ENCODE measurements at places on chromosomes 1 and 21.

DNA sequence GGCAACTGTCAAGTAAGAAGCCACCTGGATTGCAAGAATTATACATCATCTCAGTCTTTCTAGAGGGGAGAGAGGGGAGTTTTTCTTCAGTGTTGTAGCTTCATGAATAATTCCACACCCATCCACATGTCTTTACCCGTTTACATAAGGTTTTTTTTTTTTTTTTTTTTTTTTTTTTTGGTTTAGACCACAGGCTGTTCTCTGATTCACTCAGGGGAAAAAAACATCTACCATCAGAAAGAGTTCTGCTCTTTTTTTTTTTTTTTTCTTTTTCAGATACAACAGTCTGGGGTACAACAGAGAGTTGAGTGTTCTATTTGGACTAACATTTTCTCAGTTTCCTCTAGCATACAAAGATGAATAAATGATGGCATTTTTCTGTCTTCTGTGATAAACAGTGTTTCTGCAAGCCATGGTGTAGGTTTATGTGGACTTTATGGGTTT lies 4.9 kb upstream of the KIF14 start:
- DNase-seq, result no peak

GRCh38 chr1:204673909-204674649 lies 11.5 kb downstream of the LRRN2 start:
- no peak for DNase-seq

- DNase-seq, result no peak
These were observed 3.6 kb downstream of the GPR52 start for GRCh38 chr1:174451408-174451807.

GRCh38 chr1:162704673-162705424 lies 72.6 kb downstream of the DDR2 start:
- no peak for DNase-seq

DNA sequence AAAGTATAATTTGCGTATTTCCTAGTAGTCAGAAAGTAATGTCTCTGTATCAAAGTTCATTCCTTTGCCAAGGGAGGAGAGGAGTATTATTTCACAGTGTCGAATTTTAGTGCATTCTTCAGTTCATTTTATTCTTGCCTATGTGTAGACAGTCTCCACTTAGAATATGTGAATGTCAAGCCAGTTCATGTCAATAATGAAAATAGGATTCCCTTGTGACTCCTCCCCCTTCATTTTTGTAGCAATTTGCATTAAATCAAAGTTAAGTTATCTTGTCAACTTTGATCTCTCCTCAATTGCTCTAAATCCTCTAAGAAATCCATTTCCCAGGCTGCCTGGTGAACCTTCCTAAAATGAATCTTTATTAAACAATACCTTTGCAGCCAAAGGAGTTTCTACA lies 179.1 kb downstream of the SLC44A5 start:
- DNase-seq, result no peak

DNA sequence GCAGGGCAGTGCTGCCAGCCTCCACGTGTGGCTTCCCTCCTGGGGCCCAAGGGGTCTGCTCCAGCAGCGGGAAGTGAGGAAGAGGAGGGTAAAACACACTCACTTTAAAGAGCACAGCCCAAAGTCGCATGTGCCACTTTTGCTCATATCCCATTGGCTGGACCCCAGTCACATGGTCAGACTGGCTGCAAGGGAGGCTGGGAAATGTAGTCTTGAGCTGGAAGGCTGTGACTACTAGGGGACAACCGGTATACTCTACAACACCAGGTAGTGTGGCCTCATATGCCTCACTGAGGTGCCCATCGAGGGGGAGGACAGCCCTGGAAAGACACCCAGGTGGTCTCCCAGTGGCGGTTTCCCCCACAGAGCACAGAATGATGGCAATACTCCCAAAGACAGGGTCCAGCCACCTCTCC lies 45.2 kb downstream of the CAMK2N1 start:
- DNase-seq, result no peak

Data from activated gamma-delta T cell treated with Interleukin-2 at 50 U/mL for 16 hours (primary cell).